ENCODE measurements at places on chromosomes 6 and 20.
A peak's percentile ranks its signal among the peaks of the same experiment; 100 is the strongest.

DNA sequence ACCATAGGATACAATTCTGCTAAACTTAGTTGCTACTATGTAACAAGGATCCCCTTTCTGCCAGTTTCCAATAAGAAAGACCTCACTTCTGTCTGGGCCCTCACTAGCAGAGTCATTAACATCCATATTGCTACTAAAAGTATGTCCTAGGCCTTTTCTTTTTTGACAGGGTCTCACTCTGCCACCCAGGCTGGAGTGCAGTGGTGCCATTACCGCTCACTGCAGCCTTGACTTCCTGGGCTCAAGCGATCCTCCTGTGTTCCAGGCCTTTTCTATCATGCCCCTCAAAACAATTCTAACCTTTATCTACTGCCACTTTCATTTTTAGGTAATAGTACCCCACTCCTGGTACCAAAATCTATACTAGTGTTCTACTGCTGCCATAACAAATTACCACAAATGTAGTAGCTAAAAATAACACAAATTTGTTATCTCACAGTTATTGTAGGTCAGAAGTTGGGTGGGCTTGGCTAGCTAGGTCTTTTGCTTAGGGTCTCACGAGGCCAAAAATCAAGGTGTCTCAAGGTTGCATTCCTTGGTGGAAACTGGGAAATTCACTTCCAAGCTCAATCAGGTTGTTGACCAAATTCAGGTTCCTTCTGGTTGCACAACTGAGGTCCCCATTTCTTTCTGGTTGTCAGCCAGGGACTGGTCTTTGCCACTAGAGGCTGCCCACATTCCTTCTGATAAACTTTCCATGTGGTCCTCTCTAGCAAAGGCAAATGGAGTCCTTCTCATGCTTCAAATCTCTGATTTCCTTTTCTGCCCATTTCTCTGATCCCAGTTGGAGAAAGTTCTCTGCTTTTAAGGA lies 3.0 kb downstream of the CSNK2A1 start:
- DNase-seq, result no peak

DNA sequence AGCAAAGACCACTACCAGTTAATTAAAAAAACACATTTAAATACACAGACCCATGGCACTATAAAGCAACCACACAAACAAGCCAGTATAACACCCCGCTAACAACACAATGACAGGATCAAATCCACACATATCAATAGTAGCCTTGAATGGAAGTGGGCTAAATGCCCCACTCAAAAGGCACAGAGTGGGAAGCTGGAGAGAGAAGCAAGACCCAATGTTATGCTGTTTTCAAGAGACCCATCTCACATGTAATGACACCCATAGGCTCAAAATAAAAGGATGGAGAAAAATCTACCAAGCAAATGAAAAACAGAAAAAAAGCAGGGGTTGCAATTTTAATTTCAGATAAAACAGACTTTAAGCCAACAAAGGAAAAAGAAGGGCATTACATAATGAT lies 125.4 kb upstream of the PTCHD4 start:
- no peak for DNase-seq

DNA sequence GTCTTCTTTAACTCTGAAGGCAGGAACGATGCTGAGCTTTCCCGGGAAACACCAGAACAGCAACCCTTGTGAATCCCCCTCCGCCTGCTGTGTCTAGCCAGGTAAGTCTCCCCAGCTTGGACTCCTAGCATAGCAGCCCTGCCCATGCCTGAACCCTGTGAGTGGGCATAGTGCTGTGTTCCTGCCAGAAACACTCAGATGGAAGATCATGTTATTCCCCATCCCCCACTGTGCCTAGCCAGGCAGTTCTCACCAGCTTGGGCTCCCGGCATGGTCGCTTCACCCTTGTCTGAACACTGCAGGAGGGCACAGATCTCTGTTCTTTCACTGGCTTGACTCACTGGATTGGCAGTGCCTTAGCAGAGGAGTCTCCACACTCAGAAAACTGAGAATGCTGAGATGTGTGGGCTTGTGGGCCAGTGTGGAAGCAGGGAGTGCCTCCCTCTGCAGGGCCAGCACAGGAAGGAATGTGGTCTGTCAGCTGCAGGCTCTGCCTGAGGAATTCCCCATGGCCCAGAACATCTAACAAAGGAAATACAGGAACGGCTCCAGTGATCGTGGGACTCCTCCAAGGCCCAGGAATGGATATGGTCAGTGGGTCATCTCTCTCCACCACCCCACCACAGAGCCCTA lies 440.1 kb upstream of the ADGRB3 start:
- no peak for DNase-seq

DNA sequence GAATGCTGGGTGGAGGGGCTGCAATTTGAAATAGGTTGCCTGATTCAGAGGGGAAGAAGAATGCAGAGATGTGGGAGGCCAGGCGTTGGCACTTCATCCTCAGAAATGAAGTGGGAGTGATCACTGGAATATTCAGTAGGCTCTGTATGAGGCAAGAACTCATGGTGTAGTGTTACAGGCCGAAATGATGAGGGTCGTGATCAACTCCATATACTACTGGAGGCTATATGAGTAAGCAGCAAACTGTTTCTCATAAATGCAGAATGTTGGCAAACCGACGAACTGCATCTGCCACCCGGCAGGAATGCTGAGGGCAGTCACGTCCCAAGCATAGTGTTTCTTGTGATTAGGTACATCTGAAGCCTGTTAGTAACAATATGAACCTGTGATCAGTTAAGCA lies 12.7 kb downstream of the KCNS1 start:
- no peak for DNase-seq

GRCh38 chr6:54354608-54355007 lies 46.4 kb downstream of the TINAG start:
- DNase-seq, result no peak

DNA sequence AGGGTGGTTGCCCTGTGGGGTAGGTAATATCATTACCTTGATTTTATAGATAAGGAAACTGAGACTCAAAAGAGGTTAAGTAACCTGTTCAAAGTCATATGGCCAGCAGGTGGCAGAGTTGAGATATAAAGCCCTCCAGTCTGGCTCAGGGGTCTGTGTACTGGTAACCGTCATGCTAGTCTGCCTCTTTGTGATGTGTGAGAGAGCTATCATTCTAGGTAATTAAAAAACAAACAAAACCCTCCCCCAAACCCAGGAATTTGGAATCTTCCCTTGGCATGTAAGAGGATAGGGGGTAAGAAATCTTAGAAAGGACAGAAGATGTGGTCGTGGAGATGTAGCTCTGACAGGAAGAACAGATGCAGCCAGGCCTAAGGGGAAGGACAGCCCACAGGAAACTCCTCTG lies 206.0 kb downstream of the CDC5L start:
- DNase-seq, result peak; percentile 59

DNA sequence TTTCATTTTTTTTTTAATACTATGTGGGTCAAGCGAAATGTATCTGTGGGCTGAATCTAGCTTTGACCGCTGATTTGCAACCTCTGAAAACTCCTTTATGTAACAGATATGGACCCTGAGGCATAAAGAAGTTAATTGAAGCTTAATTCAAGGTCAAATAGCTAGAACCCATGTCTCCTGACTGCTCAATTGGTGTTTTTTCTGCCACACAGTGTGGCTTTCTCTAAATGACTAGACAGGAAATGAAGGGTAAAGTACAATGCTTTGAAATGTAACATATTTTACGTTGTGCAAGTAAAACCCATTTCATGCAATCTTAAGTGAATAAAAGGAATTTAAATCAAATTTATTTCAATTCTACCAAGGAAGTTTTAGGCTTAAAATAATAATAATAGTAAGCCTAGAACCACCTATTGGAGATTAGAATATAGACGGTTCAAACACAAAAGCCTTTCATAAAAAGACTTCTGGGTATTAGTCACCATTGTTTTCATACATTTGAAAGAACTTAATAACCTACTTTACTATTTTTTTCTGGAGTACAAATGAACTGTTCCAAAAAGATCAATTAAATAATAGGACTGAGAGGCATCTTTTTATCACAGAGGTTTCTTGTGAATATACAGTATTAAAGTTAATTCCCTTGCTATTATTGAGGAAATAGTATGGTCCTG lies 279.8 kb downstream of the EPHA7 start:
- DNase-seq, result no peak

DNA sequence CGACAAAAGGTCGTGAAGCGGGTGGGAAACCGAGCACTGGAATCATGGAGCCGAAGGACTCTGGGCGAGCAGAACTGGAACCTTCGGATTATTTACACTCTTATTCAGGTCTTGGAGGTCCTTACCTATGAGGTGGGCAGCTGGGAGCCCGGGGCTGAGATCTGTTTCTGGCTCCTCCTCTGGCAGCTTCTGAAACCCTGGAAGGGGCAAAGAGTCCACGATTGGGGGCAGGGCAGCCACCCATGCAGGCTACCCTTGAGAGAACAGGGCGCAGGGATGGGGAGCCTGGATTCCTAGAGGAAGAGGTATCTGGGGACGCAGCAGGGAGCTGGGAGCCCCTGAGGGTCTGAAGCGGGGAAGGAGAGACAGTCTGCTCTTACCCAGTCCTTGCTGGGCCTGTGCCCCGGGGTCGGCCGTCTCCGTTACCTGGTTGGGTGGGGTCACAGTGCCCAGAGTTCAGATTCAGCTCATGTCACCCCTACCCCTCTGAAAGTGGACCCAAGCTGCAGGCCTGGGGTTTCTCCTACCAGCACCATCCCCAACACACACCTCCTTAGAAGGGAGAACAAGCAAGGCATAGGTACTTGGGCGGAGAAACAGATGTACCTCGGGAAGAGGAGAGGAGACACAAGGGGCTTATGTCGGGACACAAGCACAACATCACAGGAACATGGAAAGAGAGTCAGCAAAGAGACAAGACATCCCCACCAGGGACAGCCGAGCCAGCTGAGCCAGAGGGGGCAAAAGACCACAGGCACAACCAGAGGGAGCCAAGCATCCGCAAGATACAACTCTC lies 592 bp downstream of the LTB start:
- no peak for DNase-seq

DNA sequence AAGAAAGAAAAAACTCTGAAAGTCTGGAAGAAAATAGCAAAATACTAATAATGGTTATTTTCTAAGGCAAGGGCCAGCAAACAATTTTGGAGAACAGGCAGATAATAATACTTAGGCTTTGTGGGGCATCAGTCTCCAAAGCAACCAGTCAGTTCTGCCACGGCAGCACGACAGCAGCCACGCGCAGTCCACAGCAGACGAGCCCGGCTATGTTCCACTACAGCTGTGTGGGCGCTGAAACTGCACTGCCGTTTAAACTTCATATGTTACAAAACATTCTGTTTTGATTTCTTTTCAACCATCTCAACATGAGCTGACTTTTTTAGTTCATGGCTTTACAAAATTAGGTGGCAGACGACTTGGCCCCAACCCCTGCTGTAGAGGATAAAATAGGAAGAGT lies 29.9 kb downstream of the MRS2 start:
- DNase-seq, result no peak

DNA sequence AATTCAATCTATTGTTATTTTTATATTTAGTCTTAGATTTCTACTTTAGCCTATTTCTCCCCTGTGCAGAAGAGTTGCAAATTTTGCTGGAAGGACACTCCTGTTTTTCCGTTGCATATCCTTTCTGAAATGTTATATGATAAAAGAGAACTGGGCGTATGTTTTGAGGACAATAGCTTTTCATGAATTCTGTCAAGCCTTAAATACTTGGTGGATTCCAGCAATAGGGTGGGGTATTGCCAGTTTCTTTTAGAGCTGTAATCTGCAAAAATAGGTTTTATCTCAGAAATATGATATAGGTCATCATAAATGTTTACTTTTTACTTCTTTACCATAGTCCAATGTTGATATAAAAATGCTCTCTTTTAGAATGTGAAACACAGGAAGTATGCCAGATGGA lies 42.0 kb downstream of the VTA1 start:
- no peak for DNase-seq

DNA sequence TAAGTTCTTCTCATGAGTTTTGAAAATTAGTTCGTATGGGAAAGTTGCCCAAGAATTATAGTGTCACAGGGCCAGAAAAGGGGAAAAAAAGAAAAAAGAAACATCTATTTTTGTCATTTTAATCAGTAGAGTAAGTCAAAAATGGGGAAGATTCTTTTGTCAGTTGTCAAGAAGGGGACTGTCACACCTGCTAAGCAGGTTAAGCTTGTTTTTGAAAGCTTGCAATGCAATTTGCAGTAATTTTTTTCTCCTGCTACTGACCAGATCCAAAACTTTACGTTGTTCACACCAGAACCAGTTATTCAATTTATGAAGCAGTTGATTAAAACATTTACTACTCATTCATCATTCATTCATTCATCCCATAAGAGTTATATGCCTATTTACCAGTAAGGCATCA lies 171.4 kb downstream of the SOX4 start:
- no peak for DNase-seq

- DNase-seq, result no peak
These were observed 30.9 kb downstream of the STK4 start for GRCh38 chr20:44997171-44997570.

DNA sequence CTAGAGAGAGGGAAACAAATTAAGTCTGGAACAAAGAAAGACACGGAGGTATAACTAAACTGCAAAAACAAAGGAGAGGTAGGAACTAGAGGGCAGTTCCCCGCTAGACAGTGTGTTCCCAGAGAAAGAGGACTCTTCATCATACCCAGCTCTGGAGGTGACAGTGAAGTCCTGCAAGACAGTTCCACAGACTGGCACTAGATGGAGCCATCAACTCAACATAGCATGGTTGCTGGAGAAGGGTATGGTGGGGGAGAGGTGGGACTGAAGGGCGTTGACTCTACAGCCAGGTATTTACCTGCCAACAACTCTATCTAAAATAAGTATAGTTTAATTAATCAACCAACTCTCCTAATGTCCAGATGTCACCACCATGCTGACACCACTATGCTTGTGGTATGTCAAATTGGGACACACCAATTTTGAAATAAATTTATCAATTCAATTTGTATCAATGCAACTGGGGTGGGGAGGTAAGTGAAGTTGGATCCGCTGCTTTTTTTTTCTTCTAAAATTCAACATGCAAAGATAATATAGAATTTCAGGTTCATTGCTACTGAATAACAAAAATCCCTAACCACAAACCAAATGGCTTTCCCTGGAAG lies 9.7 kb downstream of the BACH2 start:
- peak; percentile 57 for DNase-seq

DNA sequence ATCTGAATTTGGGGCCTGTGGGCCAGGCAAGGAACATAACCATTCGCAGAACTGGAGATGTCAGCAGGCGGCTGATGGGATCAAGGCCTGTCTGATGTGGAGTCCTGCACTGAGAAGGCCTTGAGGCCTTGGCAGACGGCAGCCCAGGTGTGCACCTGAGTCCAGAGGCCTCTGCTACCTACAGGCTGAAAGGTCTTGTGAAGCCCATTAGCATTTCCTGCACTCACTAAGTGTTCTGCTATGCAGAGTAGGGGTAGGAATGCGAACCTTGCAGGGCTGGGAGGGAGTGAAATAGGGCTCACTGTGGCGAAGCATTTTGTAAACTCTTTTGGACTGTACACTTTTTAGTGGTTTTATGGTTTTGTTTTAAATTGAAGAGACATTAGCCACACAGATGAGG lies 48.3 kb upstream of the RNF24 start:
- DNase-seq, result no peak

Measured in NCI-H1105 treated with DMSO at 0.1 percent for 48 hours (cell line).